Heart right ventricle (tissue), 16 donors: ENCODE measurements at places on chromosomes 3 and 15. TPM values are rescaled to one million over a fixed set of nuclear protein-coding genes. Genes with fewer than 3 reads are reported as not detected.

DNA sequence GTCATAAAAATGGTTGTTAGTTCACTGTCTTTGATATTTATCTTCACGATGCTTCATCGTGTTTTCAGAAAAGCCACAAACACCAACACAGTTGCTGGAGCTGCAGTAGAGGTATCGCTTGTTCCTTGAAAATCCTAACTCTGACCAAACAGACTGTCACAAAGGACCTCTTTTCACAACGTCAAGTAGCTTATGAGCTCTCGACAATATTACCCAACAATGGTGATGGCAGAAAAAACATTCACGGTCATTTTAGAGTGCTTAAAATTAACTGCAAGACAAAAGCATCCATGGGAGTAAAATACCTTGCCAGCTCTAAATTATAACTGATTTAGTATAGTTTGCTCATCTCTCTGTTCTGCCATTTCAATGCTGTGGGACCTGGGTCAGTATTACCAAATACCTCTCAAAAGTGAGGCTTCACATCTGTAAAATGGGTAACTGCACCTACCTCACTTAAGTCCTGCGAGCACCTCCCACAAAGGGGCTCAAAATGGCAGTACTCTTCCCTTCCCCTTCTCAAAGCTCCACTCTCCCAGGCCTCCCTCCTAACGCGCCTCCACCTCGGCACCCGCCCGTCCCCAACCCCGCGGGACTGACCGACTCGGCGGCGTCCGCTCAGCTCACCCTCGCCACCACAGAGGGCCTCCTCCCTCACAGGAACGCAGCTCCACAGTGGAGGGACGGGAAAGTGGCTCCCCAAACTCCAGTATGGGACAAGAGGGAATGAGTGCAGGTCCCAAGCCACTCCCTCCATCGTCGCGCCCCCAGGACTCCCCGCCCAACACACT is 546 bp downstream of the TRIM59 start:
- DNase-seq = peak; percentile 20

DNA sequence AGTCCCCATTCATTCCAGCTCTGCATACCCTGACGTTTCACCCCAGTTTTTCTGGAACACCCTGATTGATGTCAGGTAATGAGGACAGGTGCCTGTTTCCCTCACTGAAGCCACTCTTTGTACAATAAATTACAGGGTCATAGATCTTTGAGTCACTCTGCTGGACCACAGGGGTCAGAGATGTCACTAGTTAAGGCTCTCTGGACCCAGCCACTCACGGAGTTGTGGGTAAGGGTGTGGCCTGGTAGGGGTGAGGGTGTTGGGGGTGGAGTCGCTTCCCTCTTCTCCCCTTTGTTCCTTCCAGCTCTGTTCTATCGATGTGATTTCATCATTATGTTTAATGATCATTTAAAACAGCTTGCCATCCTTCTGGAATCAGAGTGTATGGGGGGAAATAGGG is 512 bp downstream of the IQCF5 start:
- no peak for DNase-seq

GRCh38 chr3:194386648-194387047 is 12.4 kb downstream of the GP5 start:
- DNase-seq = no peak

DNA sequence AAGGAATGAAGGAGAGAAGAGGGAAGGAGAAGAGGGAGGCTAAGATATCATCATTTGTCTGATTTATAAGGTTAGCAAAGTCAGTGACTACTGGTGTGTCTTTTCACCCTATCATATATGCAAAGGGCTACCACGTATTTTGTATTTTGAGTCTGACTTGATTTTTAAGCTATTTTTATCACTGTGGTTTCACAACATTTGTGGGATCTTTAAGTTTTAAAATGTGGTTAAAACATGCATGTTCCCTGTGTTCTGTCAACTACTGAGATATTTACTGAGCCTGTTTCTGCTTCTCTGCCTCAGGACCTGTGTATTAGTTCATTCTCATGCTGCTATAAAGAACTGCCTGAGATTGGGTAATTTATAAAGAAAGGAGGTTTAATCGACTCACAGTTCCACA is 22.5 kb upstream of the SPTSSB start:
- DNase-seq = no peak

LOXL1 gene
- 28.8 TPM for total RNA-seq

- no peak for DNase-seq
These were observed 15.2 kb downstream of the NRROS start for GRCh38 chr3:196654735-196655090.

DNA sequence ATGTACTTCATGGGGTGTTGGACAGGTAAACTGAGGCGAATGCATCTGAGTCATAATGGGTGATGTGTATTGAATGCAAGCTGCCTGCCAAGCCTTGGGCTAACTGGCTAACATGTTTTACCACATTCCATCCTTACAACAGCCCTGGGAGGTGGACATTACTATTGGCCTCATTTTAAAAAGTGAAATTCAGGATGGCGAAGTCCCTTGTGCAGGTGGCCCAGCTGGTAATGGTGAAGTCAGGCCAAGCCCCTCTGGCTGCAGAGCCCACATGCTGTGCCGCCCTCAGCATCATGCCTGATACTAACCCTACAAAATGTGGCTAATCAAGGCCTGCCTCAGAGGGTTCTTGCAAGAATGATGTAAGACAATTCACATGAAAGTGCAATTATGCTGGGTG is 60.0 kb upstream of the CHD2 start:
- no peak for DNase-seq

DNA sequence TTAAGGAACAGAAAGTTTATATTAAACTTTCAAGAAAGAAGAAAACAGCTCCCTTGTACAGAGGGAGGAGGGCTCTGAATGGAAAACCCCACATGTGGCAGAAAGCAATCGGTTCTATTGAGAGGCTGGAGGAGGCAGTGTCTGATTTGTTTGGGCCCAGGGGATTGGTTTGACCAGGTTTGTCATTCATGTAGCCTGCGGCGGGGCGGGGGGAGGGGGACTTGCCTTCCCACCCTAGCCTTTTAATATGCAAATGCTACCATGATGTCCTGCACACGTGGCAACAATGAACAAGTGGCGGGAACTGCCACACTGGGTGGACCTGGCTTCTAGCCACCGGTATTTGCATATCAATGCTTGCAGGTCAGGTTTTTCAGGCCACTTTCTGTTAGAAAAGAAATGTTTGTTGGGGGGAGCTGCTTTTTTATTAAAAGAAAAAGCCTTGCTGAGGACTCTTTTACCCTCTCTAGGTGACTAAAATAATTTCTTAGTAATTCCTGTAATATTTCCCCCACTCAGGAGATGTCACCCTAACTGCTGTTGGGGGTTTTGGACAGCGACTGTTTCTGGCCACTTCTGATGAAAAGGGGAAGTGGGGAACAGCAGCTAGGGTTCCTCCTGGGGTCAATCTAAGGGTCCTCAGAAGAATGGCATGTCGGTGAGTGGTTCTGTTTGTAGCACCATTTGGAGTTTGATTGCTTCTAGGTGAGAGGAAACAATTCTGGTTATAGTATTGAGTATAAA is 691.2 kb downstream of the TBL1XR1 start:
- DNase-seq = no peak

DNA sequence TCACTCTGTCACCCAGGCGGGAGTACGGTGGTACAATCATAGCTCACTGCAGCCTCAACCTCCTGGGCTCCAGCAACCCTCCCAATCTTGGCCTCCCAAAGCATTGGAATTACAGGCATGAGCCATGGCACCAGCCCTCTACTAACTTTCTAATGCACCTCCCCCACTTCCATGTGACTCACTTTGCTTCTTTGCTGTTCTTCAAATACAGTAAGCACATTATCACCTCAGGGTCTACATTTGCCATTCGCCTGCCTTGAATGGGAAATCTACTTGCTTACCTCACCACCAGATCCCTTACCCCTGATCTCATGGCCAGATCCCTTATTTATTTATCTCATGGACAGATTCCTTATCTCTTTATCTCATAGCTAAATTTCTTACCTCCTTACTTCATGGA is 235.3 kb downstream of the KCNMB2 start:
- DNase-seq = no peak

DNA sequence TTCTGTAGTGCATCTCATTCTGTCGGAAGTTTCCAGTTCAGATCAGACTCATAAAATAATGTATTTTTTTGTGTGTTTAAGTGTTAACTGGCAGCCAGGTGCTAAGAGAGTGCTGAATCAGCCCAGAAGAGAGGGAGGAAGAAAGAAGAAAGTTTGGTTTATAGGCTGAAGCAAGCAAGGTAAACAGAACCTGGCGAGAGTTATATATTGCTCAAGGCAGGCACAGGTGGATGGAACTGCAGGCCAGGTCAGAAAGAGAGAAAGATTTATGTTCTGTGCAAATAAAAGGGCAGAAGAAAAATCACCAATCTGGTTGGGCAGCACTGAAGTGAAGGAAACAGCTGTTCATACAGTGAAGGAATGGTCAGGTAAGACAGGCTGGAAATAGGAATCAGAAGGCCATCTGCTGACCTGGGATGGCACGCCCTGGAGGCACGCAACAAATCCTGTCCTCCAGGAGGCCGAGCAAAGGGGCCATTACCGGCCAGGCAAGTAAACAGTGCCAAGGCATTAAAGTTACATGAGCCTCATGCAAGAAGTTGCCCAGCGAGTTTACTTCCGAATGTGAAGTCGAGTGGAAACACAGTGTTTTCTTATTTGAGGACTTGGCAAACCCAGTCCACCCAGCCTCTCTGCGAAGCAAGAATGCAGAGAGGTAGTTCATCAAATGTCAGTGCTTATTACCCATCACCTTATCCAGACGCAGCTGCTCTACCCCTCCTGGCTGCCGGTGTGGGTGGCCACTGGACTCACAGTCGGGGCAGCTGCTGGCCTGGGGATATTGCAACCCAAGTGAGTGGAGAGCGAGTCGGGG is 309.8 kb downstream of the VPS13C start:
- DNase-seq = no peak

DNA sequence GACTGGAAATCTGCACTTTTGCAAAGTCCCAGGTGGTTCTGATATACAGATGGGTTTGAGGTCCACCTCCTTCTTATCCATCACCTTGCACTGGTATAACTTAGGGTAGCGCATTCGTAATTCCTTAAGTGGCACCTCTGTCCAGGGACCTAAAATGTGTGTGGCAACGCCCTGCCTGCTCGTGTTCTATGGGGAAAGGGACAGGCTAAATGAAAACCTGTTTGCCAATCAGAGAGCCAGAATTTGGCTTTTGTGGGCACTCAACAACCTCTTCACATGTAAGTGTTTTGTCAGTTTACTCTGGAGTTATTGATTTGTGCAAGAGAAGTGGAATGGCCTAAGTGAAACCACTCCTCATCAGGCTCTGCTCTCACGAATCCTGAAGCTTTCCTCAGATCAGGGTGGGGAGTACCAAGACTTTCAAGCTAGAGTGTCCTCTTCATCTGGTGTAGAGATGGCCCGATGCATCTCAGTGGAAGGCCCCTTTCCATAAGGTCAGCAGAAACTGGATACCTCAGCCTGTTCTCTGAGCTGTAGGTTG is 138.3 kb downstream of the ALDH1A2 start:
- DNase-seq = no peak

DNA sequence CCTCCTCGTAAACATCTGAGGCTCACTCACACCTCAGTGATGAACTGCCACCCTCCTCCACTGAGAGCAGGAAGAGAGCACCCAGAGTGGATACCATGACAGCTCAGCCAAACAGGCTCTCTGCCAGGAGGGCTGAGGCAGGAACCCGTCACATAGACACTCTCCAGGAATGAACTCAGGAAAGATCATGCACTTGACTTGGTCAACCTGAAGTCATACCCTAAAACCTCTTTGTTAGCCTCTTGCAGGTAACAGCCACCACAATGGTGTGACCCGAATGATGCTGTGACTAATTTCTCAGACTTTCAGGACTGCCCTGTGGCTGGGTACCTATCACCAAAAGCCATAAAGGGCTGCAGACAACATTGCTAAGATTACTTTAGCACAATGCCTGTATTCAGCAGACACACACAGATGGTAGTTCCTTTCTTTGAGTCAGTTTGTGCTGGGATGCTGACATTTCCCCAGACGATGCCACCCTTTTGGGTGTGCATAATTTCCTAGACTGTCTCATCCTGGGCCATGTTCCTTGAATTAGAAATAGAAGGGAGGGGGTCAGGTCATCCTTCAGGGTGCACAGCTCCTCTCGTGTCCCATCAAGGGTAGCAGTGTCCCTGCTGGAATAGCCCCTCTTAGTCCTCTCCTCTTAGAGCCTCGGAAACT is 30.3 kb downstream of the CX3CR1 start:
- DNase-seq = peak; percentile 37

GRCh38 chr3:46293035-46293724 is 50.9 kb downstream of the CCR3 start:
- DNase-seq = no peak

DNA sequence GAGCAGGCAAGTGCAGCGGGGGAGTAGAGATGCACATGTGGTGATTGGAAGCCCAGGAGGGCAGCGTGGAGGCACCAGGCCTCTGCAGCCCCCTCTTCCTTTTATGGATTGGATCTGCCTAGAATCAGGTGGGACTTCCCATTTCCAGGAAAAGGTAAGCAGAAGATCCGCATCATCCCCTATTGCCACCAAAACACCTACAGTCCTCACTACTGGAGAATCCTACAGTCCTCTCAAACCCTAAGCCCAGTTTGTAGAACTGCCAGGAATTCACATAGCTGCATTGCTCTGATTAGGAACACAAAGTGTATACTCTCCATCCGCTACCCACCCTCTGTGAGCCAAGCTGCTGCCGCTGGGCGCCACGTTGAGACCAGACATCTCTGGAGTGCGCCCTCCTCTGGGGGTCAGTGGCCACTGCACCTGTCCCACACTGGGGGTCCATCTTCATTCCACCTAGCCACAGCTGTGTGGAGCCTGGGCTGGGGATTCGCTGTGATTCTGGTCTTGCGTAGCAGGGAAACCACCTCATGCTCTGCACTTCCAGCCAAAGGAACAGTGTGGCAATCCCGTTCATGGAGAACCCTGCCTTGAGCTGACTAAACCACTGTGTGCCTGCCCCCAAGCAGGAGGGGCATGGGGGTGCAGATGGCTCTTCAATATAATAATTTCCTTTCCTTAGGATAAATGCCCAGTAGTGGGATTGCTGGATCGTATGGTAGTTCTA is 88.9 kb upstream of the PTX3 start:
- no peak for DNase-seq

CLDN18 gene
- total RNA-seq = not detected

DNA sequence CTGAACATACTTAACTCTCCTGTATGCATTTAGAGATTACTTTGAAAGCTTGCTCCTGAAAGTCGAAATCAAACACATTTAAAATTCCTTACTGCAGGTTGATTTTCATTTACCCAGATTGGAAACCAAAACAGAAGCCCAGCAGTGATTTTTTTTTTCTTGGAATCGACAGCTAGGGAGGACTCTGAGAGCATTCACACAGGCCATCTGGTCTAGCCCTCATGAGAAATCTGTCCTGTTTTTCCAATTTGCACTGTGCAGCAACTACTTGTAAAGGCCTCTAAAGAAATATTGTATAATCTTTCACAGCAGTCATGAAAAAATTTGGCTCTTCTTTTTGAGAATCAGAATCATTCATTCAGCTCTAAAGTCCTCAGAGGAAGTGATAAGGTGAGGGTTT is 179.2 kb downstream of the KCNAB1 start:
- DNase-seq = no peak

GRCh38 chr3:110815008-110815583 is 256.5 kb upstream of the NECTIN3 start:
- no peak for DNase-seq

CHDH gene
- 1.1 TPM for total RNA-seq

- DNase-seq = no peak
These were observed 147.0 kb upstream of the PROK2 start for GRCh38 chr3:71931922-71932321.
